ENCODE measurements at places on chromosomes 2 and 18. TPM values are rescaled to one million over a fixed set of nuclear protein-coding genes. Genes with fewer than 3 reads are reported as not detected.

DNA sequence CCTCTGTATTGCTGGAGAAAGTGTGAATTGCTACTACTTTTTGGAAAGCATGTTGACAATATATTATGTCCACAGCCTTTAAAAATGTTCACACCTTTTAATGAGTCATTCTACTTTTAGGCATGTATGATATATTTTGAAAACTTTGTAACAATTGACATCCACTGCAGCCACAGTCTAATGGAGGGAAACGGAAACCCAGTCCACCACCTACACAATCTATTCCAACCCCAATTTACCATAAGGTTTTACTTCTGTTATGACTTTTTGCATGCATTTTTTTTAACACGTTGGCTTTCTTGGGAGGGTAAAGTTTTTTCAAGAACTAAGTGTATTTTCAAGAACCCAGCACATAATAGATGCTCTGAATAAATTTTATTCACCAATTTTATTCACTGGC lies 38.5 kb upstream of the ATP8B1 start:
- H3K4me1 ChIP-seq, result no peaks in the 10 kb centered on the region
- H3K36me3 ChIP-seq, result no peaks in the 10 kb centered on the region
- DNase-seq, result no peak
- no peak overlapping the region for H3K27ac ChIP-seq
- no peak overlapping the region for H3K4me3 ChIP-seq

GRCh38 chr2:8479298-8479697 lies 202.6 kb upstream of the ID2 start:
- peaks cover 75% of the 10 kb centered on the region for H3K4me1 ChIP-seq
- DNase-seq, result no peak
- H3K27me3 ChIP-seq, result no peaks in the 10 kb centered on the region
- H3K36me3 ChIP-seq, result no peaks in the 10 kb centered on the region

GRCh38 chr2:112601754-112602153 lies 17.3 kb downstream of the CHCHD5 start:
- DNase-seq, result no peak
- no peaks in the 10 kb centered on the region for H3K27me3 ChIP-seq
- peaks cover 8% of the 10 kb centered on the region for H3K4me1 ChIP-seq
- H3K4me3 ChIP-seq, result no peak overlapping the region
- no peaks in the 10 kb centered on the region for H3K36me3 ChIP-seq

DNA sequence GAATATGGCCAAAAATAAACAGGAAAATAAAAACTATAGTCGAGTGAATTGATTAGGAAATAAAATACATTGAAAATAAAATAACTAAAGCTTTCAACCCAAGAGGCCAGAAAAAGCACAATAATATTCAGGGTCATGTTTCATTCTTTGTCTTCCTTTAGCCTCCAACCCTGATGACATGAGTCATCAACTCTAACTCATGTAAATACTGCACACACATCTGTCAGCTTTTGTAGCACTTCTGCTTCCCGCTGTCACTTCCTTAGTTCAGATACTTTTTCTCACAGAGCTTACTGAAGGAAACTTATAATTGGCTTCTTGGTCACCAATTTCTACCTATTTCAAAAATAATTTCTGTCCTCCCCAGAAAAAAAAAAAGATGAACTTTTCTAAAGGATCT lies 112.8 kb downstream of the UPP2 start:
- peaks cover 34% of the 10 kb centered on the region for H3K4me1 ChIP-seq
- peak overlapping the region; percentile 45 for H3K4me3 ChIP-seq
- no peaks in the 10 kb centered on the region for H3K27me3 ChIP-seq
- DNase-seq, result peak; percentile 92

GRCh38 chr2:198304859-198305258 lies 500.5 kb downstream of the PLCL1 start:
- no peaks in the 10 kb centered on the region for H3K4me1 ChIP-seq
- no peaks in the 10 kb centered on the region for H3K36me3 ChIP-seq
- H3K27me3 ChIP-seq, result peaks cover 5% of the 10 kb centered on the region
- no peak overlapping the region for H3K4me3 ChIP-seq

GRCh38 chr2:236587861-236588815 lies 18.5 kb downstream of the ACKR3 start:
- H3K27me3 ChIP-seq, result no peaks in the 10 kb centered on the region
- DNase-seq, result no peak
- H3K36me3 ChIP-seq, result no peaks in the 10 kb centered on the region
- H3K4me1 ChIP-seq, result no peaks in the 10 kb centered on the region
- H3K27ac ChIP-seq, result no peak overlapping the region
- no peak overlapping the region for H3K4me3 ChIP-seq

The POTEJ gene
- not detected for polyA plus RNA-seq

The MLPH gene
- not detected for polyA plus RNA-seq

All from CD14-positive monocyte (primary cell).